ENCODE measurements at places on chromosomes 7 and 10.
A peak's percentile ranks its signal among the peaks of the same experiment; 100 is the strongest.

GRCh38 chr10:101394524-101395133, 40.7 kb downstream of the BTRC start:
- no peak for DNase-seq

GRCh38 chr7:13262929-13263530, 575.6 kb downstream of the ARL4A start:
- DNase-seq: peak; percentile 52

GRCh38 chr10:73872190-73872710, 2.1 kb downstream of the CAMK2G start:
- DNase-seq: no peak

DNA sequence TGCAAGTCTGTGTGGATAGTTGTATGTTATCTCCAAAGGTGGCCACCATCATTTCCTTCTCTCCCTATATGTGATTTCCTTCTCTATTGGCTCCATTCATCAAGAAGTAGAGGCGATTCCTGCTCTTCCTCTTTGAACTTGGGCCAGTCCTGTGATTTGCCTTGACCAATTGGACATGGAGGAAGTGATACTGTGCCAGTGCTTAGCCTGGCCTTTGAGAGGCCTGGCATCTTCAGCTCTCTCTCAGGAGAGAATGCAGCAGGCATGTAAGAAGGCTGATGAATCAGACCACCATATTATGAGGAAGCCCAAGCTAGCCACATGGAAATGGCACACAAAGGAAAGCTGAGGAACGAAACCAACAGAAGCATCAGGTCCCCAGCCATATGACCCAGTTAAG, 195.0 kb upstream of the SVIL start:
- DNase-seq: no peak
